ENCODE measurements at places on chromosomes 5 and 9.

DNA sequence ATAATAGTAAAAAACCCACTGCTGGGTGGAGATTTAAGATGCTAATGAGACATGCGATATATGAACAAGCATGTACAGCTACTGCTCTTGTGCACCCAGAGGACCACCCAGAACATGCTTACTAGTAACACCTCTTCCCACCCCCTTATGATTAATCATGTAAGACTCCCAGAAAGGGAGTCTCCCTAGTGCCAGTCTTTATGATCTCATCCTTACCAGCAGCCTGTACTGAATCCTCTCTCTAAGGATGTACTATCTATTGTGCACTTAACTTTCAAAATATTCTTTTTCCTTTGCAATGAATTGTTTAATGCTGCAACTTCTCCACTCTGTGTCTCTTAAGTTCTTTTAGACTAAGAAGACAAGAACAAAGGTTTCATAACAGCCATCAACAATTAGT lies 9.1 kb upstream of the MAT2B start:
- no peak for DNase-seq

GRCh38 chr5:127699416-127699815 lies 3.8 kb upstream of the CCDC192 start:
- DNase-seq: no peak

DNA sequence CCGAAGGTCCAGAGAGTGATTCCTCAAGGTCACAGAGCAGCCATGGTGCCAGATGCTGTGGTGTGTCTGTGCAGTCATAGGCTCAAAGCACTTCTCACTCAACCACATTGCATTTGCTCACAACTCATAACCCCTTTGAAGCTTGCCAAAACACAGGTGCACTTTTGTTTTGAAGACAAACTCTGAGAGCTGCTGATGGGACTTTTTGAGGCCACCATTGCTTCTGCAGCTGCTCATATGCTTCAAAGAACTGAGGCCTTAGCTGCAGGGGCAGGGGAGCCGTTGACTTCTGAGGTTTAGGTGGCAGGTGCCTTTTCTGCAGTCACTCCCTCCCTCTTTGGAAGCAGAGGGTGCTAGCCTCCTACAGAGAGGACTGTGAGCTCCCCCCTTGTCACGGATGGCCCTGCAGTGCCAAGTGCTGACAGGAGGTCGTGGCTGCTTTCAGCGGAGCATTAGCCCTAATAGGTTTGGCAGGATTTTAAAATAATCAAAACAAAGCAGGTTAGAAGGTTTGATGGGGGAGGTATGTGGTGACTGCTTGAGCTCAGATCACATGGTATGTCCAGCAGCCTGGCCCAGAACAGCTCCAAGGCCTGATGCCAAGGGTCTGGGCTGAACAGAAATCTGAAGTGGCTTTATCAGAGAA lies 232.1 kb downstream of the MAN2A1 start:
- DNase-seq: no peak

DNA sequence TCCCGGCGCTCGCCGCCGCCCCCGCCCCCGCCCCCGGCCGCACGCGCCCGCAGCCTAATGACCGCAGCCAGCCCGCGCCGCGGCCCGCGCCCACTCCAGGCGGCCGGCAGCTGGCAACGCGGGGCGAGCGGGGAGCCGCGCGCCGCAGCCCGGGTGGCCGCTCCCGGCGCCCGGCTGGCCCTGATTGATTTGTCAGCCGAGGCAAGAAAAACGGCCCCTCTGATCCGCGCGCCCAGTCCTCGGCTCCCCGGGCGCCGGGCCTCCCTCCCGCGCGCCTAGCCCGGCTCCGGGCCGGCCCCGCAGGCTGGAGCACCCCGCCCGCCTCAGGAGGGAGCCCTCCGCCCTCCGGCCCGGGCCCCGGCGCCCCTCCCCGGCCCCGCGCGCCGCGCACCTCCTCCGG lies 11.9 kb upstream of the LHX2 start:
- no peak for DNase-seq

- DNase-seq: no peak
Observed at GRCh38 chr9:27497883-27498417, 26.1 kb upstream of the IFNK start.

- no peak for DNase-seq
Observed at GRCh38 chr5:82491397-82491796, 213.2 kb upstream of the RPS23 start.

Data from SIG-M5 (cell line).